ENCODE measurements at places on chromosomes 2 and 18.

DNA sequence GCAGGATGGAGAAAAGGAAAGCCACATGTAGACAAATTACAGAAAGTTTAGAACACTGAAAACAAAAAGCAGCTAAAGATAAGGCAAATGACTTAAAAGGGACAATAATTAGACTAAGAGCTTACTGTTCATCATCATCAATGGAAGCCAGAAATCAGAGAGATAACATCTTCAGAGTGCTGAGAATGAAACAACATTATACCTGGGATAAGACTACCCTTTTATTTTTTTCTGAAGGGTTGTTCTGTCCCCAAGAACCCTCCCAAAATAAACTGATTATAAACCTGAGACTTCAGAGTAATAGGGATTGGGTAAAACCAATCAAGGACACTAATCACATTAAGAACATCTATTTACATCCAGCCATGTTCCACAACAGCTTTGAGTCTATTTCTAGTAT lies 6.9 kb upstream of the NEDD4L start:
- DNase-seq: no peak

DNA sequence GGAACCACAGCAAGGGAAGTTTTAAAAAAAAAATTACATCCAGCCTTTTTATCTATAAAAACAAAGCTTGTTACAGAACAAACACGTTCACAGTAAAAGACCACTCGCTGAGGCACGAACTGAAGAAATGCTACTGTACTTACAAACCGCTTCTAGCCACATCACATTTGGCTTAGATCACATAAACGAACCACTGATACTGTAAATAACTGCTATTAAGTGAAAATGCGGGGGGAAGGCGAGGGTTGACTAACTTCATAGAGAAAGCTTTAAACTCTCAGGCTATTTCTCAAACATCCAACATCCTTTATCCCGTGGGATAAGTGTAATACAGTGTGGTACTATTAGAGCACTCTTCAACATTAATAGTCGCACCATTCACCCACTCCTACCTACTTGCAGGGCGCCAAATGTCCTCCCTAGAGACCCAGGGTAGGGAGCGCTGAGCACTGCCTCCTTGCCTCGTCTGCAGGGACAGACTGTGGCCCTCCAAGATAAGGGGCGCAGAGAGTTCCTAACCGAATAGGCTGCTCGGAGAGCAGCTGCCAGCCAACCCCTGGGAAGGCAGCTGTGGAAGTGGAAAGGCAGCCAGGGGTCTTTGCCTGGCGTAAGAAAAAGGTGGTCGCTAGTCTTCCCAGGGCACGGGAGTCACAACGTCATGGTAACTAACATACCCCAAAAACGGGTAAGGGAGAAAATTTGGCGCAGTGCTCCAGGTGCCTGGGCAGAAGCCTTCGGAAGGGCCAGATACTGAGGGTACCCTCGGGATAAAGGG lies 854 bp downstream of the GPR155 start:
- peak; percentile 9 for DNase-seq

GRCh38 chr2:109422758-109423500 lies 190.8 kb downstream of the SEPTIN10 start:
- no peak for DNase-seq

DNA sequence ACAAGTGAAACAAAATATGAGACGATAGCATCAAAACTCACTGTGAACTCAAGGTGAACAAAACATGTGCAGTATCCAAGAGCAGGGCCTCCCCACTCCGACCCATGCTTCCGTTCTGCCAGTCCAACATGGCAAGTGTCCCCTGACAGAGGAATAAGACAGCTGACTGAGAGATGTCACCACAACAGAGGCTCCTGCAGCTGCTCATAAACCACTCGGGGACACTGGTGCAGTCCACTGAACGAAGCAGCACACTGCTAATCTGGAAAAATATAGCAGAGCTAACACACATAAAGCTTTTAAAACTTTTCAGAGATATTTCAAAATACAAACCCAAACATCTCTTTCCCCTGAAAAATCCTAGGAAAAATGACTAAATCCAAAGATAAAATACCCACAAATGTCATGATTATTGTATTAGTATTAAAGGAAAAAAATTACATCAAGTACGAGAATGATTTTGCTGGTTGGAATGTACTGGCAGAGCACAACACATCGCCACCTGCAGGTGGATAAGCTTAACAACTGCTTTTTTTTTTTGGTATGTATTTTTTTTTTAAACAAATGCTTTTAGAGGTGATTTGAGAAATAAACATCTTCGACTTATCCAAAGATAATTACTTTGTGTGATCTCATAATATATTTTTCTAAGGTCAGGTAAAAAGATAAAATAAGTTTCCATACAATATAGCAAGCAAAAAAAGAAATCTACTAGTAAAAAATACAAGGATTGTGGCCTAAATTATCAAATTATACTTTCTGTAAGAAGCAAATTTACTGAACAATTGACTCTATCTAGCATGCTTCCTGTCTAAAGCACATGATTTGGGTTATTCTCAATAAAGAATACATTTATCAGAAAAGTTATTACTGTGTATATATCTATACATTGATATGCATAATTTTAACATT lies 18.6 kb downstream of the THADA start:
- peak; percentile 42 for DNase-seq

DNA sequence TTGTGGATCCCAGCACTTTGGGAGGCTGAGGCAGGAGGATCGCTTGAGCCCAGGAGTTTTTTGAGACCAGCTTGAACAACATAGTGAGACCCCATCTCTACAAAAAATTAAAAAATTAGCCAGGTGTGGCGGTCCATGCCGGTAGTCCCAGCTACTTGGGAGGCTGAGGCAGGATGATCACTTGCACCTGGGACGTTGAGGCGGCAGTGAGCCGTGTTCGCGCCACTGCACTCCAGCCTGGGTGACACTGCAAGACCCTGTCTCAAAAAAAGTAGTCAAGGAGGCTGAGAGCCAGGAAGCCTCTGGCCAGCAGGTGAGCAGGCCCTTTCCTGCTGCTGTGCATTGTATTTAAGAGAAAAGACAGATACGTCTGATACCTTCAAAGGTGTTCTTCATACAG lies 11.1 kb upstream of the PROC start:
- no peak for DNase-seq

- peak; percentile 69 for DNase-seq
These were observed 15.4 kb downstream of the HK2 start for GRCh38 chr2:74849228-74849892.

DNA sequence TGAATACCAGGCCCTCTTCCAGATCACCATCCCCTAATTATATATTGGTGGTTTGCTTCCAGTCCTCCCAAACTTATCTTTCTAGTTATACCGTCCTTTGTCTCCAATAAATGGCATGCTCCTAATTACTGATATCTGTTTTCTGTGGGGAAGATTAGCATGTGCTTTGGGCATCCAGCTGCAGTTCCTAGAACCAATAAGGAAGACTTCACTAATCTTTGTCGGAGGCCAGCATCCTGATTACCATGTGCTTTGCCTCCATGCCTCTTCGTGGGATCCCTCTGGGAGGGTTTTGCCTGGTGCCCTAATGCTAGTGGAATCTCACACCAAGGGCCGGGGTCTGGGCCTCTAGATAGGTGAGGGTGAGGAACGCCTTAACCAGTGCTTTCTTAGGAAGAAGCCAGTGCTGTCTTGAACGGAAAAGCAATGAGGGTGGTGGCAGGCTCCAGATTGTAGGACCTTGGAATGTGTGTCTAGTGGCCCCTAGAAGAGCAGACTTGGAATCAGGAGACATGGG lies 47.7 kb downstream of the ACKR3 start:
- no peak for DNase-seq

DNA sequence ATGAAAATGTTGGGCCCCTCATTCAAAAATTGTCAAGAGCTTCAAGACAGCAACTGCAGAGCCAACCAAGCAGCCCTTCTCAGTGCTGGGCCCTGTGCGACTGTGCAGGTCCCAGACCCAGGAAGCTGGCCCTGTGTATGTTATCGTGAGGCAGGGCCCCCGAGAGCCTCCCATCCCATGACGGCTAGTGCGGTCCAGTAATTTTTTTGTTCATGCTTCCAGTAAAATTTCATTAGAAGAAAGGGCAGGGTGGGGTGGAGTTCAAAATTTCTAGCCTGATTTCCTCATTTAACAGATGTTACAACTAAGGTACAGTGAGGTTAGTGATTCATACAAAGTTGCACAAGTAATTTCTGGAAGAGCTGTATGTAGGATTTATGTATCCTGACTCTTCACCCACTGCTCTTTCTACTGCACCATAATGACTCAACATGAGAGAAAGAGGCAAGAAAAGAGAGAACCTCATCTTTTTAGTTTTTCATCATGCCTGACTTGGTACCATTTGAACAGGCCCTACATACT lies 105.5 kb downstream of the ZEB2 start:
- DNase-seq: peak; percentile 19

GRCh38 chr2:40488101-40488601 lies 36.3 kb upstream of the SLC8A1 start:
- DNase-seq: no peak

DNA sequence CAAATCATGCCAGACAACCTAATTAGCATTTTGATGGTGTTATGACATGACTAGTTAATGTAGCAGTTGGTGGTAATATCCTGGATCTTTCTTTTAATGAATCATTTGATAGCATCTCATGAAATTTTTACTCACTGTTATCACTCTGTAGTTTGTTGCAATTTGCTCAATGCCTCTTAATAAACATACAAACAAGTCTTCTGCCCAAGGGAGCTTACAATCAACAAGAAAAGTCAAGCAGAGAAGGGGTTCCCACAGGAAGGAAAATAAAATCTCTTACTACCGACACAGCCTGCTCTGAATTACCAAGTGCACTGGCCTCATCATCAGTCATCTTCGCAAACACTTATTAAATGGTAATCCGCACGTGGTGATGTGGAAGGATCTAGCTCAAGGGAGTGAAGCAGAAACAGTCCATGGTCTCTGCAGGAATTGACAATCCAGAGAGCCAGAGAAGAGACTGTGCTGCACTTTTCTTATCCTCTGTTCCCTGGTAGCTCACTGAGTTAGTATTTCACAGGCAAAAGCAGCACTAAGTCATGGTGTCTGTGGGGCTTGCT lies 263.5 kb downstream of the EPHA4 start:
- no peak for DNase-seq

GRCh38 chr2:239765076-239765845 lies 259.9 kb downstream of the NDUFA10 start:
- DNase-seq: no peak

DNA sequence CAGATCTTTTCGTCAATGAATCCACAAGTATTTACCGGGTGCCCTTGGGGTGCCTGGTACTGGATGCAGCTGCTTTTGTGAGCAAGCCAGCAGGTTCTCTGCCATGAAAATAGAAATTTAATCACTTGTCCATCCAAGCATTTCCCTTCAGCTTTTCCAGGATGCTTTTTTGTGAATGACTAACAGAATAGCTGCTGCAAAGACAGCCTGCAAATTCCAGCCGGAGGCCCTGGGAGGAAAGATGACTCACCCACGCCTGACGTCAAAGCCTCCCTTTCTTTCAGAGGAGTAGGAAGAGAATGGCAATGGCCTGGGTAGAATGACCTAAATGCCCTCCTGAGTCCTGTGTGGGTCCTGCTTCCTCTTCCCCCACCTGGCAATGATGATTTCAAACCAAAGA lies 111.9 kb downstream of the AP1S3 start:
- no peak for DNase-seq

DNA sequence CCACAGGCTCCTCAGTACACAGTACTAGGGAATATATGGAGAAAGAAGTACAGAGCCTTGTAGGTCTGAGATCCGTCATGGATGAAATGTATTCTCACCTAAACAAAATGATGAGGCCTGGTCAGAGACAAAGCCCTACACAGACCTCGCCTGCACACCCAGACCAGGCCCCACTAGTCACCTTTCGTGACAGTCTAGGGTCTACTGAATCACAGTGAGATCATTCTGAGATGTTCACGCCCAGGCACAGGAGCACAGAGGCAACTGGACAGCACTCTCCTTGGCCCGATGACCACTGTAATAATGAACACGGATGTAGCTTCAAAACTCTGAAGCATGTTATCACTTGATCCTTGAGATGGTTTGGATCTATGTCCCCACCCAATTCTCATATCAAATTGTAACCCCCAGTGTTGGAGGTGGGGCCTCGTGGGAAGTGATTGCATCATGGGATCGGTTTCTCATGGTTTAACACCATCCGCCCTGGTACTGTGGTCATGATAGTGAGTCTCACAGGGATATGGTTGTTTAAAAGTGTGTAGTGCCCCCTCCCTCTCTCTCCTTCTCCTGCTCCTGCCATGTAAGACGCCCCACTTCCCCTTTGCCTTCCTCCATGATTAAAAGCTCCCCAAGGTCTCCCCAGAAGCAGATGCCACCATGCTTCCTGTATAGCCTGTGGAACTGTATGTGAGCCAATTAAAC lies 15.1 kb downstream of the DOCK10 start:
- DNase-seq: no peak

- DNase-seq: no peak
These were observed 51.2 kb downstream of the CYRIA start for GRCh38 chr2:16614314-16614860.

DNA sequence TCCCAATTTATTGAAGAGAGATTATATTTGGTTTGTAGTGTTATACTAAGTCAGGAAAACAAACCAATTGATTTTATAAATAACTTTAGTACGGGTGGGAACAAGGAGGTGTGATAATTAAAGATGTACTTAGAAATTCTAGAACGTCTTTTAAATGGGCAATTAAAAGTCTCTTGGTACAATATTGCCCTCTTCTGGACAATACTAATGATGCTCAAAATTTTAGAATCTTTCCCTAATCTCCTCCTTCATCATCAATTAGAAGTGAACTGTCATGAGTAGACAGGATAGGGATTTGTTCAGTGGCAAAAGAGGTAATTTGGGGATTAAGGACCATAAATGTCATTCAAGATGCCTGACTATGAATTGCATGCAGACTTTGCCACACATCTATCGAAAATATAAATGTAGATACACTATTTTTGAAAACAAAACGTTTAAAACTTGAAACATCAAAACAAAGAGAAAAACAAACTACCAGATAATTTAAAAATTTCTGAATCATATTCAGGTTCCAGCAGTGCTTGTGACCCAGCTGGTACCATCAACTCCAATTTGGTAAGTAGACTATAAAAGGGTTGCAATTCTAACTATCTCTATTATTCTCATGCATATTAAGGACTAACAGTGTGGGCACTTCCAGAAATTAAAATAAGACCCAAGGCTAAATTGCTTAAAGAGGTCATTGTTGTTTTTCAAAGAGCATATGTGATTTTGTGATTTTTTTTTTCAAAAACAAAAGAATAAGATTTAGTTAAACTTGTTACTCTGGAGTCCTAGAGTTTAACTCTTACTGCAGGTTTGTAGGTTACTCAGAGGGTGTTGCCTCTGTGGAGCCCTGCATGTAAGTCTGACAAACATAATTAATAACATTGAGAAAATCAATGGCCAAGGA lies 123.5 kb downstream of the LAMA3 start:
- DNase-seq: peak; percentile 40

GRCh38 chr2:176650104-176650837 lies 381.0 kb downstream of the MTX2 start:
- DNase-seq: no peak

- no peak for DNase-seq
These were observed 924.9 kb upstream of the FAM98A start for GRCh38 chr2:34523958-34524514.
